Glomerular endothelial cell (primary cell): ENCODE measurements at places on chromosomes 13 and 19.

GRCh38 chr13:75960538-75960994 lies 324.4 kb downstream of the LMO7 start:
- no peak for DNase-seq

GRCh38 chr13:77896977-77897376 lies 21.7 kb downstream of the EDNRB start:
- no peak for DNase-seq

DNA sequence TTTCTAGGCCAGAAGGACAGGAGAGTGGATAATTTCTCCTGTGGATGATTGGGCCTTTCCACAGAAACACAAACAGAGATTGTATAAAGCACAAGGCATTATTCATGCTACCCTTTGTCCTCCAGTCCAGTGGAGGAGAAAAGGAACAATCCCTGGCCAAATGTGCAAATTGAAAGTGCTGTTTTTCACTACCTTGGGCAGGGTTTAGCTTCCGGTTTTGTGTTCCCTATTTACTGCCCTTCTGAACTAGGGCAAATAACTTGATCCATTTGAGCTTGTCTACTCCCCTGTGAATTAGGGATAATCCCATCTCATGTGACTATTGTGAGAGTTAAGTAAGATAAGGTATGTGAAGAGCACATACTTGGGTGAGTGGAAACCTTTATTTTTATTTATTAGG lies 13.3 kb downstream of the PDX1 start:
- no peak for DNase-seq

GRCh38 chr13:42474954-42475353 lies 99.0 kb upstream of the TNFSF11 start:
- no peak for DNase-seq

DNA sequence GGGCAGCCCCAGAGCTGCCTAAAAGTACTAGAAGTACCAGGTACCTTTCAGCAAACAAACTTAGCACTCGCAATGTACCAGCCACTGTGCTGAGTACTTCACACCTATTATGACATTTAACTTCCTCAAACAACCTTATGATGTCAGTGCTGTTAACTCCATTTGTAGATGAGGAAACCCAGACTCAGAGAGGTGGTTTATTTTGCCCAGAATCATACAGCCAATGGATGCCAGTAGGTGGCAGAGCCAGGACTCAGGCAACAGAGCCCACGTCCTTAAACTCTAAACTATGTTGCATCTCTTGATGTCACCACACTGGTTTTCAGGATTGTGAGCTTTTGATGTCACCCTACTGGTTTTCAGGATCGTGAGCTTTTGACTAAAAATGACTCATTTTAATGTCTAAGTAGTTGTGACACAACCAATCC lies 78.9 kb downstream of the FLT1 start:
- DNase-seq = no peak

- peak; percentile 78 for DNase-seq
Observed at GRCh38 chr13:25574437-25575411, 202.9 kb downstream of the ATP8A2 start.

GRCh38 chr19:16506961-16507360 lies 10.8 kb downstream of the C19orf44 start:
- DNase-seq = no peak
